ENCODE measurements at places on chromosomes 7 and 10.

- no peak for DNase-seq
Observed at GRCh38 chr10:18786478-18786877, 127.2 kb downstream of the ARL5B start.

DNA sequence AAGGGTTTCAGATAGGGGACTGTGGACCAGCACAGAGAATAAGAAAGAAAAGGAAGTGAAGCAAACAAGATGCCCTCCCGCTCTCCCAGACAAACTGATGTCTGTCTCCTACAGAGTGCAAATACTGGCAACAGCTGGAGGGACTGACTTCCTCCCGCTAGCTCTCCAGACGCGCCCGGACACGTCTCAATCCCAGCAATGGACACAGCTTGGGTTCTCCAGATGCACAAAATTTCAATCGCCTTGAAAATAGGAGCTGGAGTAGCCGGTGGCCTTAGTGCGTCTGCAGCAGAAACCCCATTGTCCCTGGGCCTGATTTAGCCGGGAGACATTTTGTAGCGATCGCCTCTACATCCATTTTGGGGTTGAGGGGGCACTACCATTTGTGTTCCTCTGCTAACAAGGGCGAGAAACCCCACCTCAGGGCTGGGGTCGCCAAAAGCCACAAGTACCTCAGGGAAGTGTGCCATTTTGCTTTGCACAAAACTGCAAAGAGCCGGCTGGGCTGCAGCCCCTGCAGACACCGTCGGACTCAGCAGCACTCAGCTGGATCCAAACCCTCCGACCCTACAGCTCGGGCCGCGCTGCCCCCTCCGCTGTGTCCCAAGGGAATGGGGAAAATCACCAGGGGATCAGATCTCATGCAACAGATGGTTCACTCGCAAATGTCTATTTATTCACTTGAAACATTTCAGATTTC, 5.9 kb downstream of the CPA2 start:
- DNase-seq, result no peak

DNA sequence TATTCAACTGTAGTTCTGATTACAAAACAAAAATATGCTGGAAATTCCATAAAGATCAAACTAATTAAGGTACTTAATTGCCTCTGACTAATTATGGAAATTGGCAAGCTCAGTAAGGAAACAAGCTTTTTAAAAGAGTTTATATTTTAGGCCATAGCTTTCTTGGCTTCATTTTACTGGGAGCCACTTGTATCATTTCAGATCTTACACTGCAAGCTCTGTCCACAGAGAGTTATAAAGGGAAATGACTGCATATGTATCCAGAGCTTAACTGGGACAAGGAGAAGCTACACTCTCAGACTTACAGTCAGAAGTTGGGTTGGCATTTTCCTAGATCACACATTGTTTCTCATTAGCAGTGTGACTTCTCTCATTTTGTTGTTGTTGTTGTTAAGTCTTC, 92.4 kb downstream of the LRRN3 start:
- no peak for DNase-seq

DNA sequence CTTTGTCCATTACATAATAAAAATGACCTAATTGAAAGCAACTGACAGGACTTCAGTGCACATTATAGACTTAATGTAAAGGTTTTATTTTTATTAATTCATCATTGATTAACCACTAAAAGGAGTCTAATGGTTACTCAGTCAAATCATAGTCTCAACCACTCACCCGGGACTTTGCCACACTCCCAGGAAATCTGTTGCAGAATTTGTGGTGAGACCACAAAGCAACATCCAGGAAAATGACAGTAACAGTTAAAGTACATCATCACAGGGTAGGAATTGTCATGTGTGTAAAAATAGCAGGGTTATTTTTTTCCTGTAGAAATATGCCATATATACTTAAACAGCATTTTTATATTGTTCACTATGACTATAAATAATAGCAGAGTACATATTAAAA, 6.3 kb upstream of the HGF start:
- no peak for DNase-seq

DNA sequence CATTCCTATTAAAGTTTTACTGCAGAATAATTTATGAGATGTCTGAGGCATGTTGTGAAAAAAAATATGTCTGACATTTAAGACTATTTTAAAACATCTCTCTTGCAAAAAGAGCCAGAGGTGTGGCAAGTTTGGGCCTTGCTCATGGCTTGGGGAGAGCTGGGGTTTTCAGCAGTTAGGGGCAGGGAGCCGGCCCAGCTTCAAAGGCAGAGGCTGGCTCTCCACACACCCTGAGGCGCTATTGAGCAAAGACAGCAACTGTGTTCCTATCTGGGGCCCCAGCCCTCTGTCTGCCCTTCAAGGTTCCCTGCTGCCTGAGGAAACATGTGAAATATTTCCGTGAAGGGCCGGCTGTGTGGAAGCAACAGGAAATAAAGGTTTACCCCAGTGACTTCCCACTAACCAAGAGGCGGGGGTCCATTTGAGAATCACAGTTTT, 94.0 kb downstream of the SORBS1 start:
- no peak for DNase-seq

GRCh38 chr7:11786186-11786585, 45.8 kb downstream of the THSD7A start:
- no peak for DNase-seq

GRCh38 chr7:86328801-86329433, 314.8 kb upstream of the GRM3 start:
- no peak for DNase-seq

GRCh38 chr10:88874281-88874680, 5.8 kb upstream of the STAMBPL1 start:
- DNase-seq, result no peak

- no peak for DNase-seq
Observed at GRCh38 chr7:1752771-1753563, 82.9 kb downstream of the ELFN1 start.

- no peak for DNase-seq
Observed at GRCh38 chr7:115409682-115410433, 488.0 kb downstream of the MDFIC start.

DNA sequence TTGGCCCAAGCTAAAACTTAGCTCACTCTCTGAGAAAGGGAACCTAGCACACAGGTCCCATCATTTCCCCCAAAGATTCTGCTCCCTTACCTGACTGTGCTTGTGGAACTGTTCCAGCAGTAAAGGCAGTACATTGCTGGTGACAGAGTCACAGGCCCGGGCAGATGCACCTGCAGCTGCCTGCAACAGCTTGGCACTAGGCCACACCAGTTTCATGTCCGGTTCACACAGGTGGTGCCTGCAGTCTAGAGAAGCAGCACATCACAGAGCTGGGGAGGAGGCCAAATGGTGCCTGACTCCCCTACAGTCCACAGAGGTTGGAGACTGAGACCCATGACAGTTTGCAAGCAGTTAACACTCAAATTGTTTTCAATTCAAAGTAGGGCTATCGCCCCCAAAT, 22.2 kb downstream of the ZDHHC16 start:
- DNase-seq, result no peak

DNA sequence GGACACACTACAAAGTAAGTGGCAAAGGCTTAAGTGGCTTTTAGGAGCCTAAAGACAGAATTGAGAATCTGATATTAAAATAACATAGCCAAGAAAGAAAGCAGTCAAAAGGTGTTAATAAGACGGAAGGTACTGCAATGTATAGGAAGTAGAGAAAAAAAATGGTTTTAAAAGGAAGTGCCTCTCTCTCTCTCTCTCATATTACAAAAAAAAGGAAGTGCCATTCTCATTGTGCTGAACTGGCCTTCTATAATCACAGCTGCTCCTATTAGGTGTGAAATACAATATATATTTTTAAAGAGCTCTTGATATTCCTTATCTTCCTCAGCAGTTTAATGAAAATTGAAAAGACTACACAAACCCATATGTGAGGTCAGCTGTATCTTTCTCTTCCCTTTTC, 199.4 kb upstream of the NPVF start:
- no peak for DNase-seq

DNA sequence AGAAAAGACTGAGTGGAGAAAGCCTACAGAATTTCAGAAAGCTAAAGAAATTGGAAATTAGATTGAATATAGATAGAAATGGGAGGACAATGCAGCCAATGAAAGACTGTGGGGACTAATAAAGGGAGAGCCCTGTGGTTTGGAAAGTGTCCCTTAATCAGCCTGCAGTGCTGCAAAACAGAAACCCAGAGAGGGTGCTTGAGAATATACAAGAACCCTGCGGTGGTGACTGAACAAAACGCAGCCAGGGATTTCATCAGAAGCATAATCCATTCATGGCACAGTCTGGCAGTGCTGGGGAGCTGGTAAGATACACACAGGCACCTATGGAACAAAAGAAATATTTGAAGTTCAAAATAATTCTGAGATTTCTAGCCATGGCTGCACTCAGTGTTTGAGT, 19.1 kb downstream of the CEP41 start:
- no peak for DNase-seq

DNA sequence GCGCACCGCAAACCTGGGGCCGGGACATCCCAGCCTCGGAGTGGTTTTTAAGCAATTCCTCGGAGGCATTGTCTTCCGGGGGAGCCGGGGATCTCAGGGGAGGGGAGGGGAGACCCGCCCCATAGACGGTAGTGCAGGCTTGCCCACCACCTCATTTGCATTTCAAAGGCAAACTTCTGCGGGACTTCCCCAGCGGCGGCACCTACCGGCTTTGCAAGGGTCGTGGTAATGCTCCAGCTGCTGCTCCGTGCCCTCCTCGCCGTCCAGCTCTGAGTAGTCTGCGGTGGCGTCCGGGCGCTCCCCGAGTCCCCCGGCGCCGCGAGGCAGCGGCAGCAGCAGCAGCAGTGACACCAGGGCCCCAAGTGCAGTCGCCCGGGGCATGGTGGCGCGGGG, 425 bp downstream of the TLL2 start:
- DNase-seq, result peak; percentile 12

DNA sequence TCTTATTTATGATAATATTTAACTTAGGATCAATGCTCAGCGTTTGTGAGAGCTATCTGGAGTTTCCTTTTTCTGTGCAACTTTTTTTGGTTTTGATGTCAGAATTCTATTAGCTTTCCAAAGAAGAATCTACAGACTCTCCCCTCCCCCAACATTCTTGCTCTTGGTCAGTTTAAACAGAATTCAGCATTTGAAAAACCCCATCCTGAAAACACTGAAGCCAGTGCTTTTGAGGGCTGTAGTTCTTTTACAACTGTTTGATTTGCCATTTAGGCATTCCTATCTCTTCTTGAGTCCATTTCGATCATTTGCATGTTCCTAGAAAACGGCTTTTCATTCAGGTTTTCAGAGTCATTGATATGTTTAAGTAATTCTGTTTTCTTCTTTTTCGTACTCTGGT, 15.6 kb upstream of the CXCL12 start:
- no peak for DNase-seq

DNA sequence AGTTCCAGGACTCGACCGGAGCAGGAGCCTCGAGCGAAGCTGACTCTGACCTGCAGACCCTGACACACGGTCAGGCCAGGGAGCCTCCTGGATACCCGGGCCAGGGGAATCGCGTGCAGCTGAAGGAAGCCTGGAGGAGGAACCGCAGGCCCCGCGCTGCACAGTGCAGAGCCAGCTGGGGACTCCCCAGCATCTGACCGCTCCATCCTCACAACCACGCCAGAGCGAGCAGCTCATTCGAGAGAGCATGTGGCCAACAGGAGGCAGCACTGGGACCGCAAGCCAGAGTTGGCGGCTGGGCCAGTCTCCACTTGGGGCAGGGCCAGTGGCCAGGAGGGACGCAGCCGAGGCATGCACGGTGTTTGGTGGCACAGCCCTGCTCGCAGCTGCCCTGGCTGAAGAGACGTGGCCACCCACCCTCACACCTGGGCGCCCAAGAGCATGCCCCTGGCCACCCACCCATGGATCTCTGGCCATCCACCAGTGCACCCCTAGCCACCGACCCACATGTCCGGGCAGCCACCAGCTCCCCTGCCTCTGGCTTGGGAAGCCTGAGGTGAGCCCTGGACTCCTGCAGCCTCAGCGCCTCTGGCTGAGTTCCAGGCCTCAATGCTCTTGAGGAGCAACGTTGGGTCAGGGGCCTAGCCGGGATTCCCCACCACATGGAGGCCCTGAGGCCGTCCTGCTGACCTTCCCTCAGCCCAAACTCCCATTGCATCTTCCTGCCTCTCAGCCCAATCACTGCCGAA, 213.9 kb downstream of the ELFN1 start:
- DNase-seq, result no peak

- DNase-seq, result no peak
Observed at GRCh38 chr7:128353189-128353588, 8.3 kb downstream of the PRRT4 start.

GRCh38 chr10:78717200-78717599, 351.6 kb upstream of the ZMIZ1 start:
- DNase-seq, result no peak

DNA sequence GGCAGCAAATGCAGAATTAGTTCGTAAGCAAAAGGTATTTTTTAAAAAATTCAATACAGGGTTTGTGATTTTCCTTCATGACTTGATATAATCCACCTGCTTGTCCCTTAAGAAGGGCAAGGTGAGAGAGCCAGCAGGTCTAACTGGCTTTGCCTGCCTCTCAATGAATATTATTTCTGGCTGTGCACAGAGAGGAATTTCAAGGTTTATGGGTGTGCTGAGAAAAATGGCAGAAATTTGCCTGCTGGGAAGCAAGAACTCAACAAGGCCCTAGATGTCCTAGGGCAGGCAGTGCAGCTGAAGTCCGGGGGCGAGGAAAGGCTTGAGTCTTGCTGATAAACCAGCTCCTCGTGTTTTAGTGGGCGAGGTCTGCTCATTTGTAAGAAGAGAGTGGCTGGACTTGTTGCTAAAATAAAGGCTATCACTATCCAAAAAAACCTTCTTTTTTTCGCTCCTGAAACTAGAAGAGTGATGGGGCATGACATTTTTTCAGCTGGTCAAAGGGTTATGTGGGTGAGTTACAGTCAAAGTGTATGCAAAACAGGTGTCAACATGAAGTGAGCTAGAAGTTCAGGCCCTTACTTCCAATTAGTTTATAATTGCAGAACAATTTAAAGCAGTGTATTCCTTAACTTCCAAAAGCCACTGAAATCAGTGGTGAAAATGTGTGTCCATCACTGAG, 385.8 kb upstream of the KLF6 start:
- DNase-seq, result no peak

Measured in activated CD4-positive, alpha-beta T cell treated with anti-CD3 and anti-CD28 coated beads for 24 hours (primary cell).